ENCODE measurements at places on chromosomes 5 and 9. TPM values are rescaled to one million over a fixed set of nuclear protein-coding genes. Genes with fewer than 3 reads are reported as not detected.

The ANKRD31 gene
- 0.03 TPM for total RNA-seq

The FIBCD1 gene
- 0.48 TPM for total RNA-seq

The SLC45A2 gene
- total RNA-seq = 0.05 TPM

The HMCN2 gene
- 0.21 TPM for total RNA-seq

The ORM2 gene
- not detected for total RNA-seq

- DNase-seq = no peak
Observed at GRCh38 chr9:76891279-76891678, 14.6 kb downstream of the PRUNE2 start.

GRCh38 chr5:168575391-168576372 is 3.5 kb downstream of the PANK3 start:
- no peak for DNase-seq

All from myocyte (in vitro differentiated cells).